ENCODE measurements at places on chromosomes 13 and 19. TPM values are rescaled to one million over a fixed set of nuclear protein-coding genes. Genes with fewer than 3 reads are reported as not detected.

The SIRT6 gene
- 7.7 TPM for total RNA-seq

GRCh38 chr19:2962018-2962670 is 15.2 kb upstream of the TLE6 start:
- no peak for DNase-seq

The STOML3 gene
- not detected for total RNA-seq

The NLRP9 gene
- total RNA-seq, result not detected

DNA sequence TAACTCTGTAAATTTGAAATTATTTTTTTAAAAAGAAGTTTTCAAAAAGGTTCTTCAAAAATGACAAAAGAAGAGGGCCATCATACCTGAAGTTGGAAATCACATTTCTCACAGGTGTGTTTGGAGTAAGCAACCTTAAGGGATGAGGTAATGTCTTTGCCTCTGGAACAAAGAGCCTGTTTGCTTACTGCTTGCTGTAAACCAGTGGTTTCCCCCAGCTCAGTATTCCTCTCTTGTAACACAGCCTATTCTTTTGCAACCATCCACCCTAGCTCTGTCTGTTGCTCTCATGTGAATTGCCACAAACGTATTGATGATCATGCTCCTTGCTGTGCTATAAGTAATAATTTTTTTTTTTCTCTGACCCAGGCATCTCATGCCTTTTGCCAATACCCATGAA is 38.1 kb downstream of the UCHL3 start:
- no peak for DNase-seq

The THSD8 gene
- total RNA-seq, result not detected

The TNFSF13B gene
- total RNA-seq, result not detected

- DNase-seq, result no peak
Observed at GRCh38 chr19:33667141-33667650, 45.4 kb downstream of the CHST8 start.

DNA sequence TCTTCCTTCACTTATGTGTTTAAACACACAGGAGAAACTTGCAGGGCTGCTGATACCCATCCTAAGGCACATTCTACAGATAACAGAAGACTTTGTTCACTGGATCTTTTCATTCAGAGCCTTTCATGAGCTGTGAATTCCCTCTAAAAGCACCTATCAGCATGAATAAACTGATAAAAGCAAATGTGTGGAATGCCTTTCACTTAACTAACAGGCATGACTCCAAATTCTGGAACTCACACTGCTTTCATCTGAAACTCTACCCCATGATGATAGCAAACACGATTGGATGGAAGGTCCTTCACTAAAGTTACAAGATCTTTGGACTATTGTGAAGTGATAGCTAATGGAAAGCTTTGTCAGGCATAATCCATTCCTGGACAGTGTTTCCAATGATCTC is 457.3 kb downstream of the EFNB2 start:
- no peak for DNase-seq

DNA sequence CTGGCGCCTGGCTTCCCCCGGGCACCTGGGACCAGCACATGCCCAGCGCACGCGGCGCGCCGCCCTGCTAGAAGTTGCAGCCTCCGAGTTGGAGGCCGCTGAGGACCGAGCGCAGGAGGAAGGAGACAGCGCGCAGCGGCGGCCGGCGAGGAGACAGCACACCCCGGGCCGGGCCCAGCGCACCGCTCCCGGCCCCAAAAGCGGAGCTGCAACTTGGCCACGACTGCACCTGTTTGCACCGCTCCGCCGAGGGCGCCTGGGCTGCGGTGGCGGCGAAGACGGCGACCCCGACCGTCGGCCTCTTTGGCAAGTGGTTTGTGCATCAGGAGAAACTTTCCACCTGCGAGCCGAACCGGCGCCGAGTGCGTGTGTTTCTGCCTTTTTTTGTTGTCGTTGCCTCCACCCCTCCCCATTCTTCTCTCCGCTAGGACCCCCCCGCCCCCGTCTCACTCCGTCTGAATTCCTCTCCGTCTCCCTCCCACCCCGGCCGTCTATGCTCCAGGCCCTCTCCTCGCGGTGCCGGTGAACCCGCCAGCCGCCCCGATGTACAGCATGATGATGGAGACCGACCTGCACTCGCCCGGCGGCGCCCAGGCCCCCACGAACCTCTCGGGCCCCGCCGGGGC is at the start of gene SOX1:
SOX1 (plus strand) TSS at position 34 of the 626 bp plus-strand sequence; CDS start at position 544, 510 bp downstream.
- DNase-seq, result no peak

The GRK1 gene
- total RNA-seq, result not detected

GRCh38 chr13:44220948-44221347 is 152.7 kb upstream of the SERP2 start:
- DNase-seq, result no peak

DNA sequence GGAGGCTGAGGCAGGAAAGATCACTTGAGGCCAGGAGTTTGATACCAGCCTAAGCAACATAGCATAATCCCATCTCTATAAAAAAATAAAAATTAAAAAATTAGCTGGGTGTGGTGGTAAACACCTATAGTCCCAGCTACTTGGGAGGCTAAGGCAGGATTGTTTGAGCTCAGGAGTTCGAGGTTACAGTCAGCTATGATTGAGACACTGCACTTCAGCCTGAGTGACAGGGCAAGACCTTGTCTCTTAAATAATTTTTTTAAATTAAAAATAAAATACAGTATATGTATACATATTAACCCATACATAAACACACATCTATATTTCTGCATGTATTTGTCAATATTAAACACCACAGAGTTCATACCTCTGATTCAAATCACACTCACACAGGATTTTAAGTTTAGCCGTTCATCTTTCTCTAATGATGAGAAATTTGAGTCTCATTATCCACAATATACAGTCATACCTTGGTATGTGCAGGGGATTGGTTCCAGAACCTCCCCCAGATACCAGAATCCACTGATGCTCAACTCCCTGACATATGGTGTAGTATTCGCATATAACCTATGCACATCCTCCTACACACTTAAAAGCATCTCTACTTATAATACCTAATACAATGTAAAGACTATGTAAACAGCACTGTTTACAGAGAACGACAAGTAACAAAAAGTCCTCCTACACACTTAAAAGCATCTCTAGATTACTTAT is 44.7 kb downstream of the PSPC1 start:
- DNase-seq, result no peak

GRCh38 chr13:31012655-31013024 is 80.2 kb downstream of the TEX26 start:
- DNase-seq, result peak; percentile 11

GRCh38 chr19:43719918-43720317 is 4.0 kb downstream of the IRGC start:
- no peak for DNase-seq

DNA sequence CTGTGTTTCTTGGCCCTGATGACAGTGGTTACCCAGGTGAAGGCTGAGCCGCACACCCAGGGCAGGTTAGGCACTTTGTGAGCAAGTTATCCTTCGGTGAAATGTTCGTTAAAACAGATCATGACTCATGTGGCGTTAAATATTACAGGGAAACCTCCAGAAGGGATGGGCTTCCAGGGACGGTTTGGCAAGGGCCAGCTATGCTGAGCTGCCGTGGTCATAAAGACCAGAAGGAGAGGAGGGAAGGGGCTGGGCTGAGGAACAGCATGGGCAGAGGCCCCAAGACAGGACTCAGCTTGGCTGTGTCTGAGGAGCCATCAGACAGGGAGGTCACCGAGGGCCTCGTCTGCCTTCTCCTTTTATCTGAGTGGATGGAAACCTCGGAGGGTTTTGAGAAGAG is 47.5 kb downstream of the ATP11A start:
- DNase-seq, result no peak

- DNase-seq, result no peak
Observed at GRCh38 chr13:109697936-109698335, 88.4 kb downstream of the IRS2 start.

The SLC44A2 gene
- total RNA-seq, result 0.54 TPM

DNA sequence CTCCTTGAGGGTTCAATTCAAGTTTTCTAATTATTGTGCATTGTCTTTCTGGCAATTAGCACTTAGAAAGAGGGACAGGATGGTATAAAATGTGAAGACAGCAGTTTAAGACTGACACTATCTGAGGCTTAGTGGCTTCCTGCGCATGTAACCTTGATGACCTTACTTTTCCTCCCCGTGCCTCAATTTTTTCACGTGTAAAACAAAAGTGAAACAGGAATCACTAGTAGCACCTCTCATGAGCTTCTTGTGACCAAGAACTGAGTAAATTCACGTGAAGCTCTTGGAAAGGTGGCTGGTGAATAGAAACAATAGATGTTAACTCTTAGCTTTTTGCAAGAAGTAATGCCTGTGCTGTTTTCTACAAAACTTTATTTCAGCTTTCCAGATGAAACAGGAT is 233.9 kb downstream of the LMO7 start:
- no peak for DNase-seq

Data from MG63 (cell line).